ENCODE measurements at places on chromosomes 3 and 15.
A peak's percentile ranks its signal among the peaks of the same experiment; 100 is the strongest.

GRCh38 chr3:162865466-162865865, 1368.9 kb downstream of the OTOL1 start:
- no peak for DNase-seq
- H3K4me1 ChIP-seq: no peaks in the 10 kb centered on the region
- H3K4me3 ChIP-seq: no peak overlapping the region
- H3K27me3 ChIP-seq: no peaks in the 10 kb centered on the region
- no peak overlapping the region for H3K27ac ChIP-seq

GRCh38 chr3:52453496-52454249, at the start of gene TNNC1:
TNNC1 (minus strand) TSS chr3:52454041; CDS start chr3:52454015, 26 bp downstream.
- H3K4me3 ChIP-seq: peak within 1 kb of the TSS; percentile 86
- no peak for DNase-seq
- H3K4me1 ChIP-seq: peaks cover 27% of the 10 kb centered on the region
- H3K27ac ChIP-seq: peak within 1 kb of the TSS; percentile 98
- H3K27me3 ChIP-seq: no peaks in the 10 kb centered on the region

- H3K27me3 ChIP-seq: peaks cover 5% of the 10 kb centered on the region
- H3K4me1 ChIP-seq: no peaks in the 10 kb centered on the region
- no peak overlapping the region for H3K4me3 ChIP-seq
- no peak overlapping the region for H3K27ac ChIP-seq
- no peaks in the 10 kb centered on the region for H3K36me3 ChIP-seq
- no peak for DNase-seq
Observed at GRCh38 chr3:182632077-182632393, 161.3 kb upstream of the ATP11B start.

DNA sequence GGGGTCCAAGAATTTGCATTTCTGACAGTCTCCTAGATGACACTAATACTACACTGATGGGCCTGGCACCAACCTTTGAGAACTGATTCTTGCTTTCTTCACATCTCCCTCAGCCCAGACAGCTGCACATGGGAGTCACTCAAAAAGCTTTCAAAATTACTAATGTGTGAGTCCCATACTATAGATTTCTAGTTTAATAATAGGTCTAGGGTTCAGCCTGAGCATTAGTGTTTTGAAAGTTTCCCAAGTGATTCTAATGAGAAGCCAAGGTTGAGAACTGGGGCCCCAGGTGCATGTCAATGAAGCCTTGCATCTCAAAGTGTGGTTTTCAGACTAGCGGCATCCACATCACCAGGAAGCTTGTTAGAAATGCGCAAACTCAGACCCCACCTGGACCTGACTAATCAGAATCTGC, 159.9 kb upstream of the CMC1 start:
- no peak overlapping the region for H3K4me3 ChIP-seq
- H3K27ac ChIP-seq: no peak overlapping the region
- no peaks in the 10 kb centered on the region for H3K36me3 ChIP-seq
- no peaks in the 10 kb centered on the region for H3K27me3 ChIP-seq
- no peaks in the 10 kb centered on the region for H3K4me1 ChIP-seq

- no peaks in the 10 kb centered on the region for H3K27me3 ChIP-seq
- no peak for DNase-seq
- no peak overlapping the region for H3K27ac ChIP-seq
- no peak overlapping the region for H3K4me3 ChIP-seq
- H3K4me1 ChIP-seq: peaks cover 28% of the 10 kb centered on the region
Observed at GRCh38 chr3:53039376-53039752, 6.5 kb downstream of the SFMBT1 start.

DNA sequence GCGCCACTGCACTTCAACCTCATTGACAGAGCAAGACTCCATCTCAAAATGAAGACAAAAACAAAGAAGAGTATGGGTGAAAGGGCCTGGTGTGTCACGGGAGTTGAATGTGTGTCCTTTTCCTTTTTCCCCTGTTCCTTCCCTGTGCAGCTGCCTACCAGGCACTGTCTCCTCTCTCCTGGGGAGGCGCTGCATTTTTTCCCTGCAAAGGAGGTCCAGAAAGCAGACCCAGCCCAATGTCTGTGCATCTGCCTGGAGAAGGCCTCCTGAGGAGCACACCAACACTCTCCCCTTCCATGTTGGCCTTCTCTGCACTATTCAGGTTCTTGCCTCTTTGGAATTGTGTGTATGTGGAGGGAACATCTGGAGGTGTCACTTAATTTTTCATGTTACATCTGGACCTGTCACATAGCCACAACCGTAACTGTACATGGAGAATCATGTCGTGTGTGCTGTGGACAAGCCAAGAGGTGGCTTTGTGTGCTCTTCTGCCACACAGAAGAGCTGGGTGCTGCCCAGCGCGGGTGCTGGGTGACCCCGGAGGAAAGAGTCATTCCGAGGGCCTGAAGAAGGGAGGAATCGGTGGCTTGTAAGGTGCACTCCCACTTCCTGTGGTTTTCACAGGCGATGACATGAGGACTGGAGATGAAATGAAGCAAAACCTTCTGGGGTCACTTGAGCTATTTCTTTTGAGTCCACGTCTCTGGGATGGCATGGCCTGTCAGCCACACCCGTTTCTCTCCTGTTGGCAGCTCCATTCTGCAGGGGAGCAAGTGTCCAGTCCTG, 46.5 kb upstream of the CGNL1 start:
- no peaks in the 10 kb centered on the region for H3K36me3 ChIP-seq
- H3K4me1 ChIP-seq: peaks cover 13% of the 10 kb centered on the region
- no peak for DNase-seq
- H3K27me3 ChIP-seq: peaks cover 6% of the 10 kb centered on the region

- H3K4me1 ChIP-seq: no peaks in the 10 kb centered on the region
- no peaks in the 10 kb centered on the region for H3K27me3 ChIP-seq
- no peaks in the 10 kb centered on the region for H3K36me3 ChIP-seq
Observed at GRCh38 chr3:141864281-141864970, 12.0 kb upstream of the ATP1B3 start.

DNA sequence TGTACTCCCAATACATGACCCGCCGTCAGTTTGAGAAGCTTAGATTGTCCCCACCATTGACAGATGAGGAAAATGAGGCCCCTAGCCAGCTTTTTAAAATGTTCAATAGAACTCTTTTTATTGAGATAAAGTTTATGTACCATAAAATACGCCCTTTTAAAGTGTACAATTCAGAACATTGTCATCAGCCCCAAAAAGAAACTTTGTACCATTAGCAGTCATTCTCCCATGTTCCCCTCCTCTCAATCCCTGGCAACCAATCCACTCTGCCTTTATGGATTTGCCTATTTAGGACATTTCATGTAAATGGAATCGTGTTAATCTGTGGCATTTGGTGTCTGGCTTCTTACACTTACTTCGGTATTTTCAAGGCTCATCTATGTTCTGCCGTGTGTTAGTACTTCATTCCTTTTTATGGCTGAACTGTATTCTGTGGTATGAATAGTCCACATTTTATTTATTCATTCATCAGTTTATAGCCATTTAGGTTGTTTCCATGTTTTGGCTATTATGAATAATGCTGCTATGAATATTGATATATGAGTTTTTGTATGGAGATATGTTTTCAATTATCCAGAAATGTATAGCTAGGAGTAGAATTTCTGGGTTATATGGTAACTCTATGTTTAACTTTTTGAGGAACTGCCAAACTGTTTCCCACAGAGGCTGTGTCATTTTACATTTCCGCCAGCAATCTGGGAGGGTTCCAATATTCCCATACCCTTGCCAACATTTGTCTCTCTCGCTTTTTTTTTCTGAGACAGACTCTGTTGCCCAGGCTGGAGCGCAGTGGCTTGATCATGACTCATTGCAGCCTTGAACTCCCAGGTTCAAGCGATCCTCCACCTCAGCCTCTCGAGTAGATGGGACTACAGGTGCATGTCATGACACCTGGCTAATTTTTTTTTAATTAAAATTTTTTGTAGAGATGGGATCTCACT, 15.3 kb upstream of the PTPN23 start:
- H3K27ac ChIP-seq: peak overlapping the region; percentile 32
- no peak overlapping the region for H3K4me3 ChIP-seq

- peaks cover 33% of the 10 kb centered on the region for H3K27me3 ChIP-seq
- H3K4me1 ChIP-seq: peaks cover 7% of the 10 kb centered on the region
- H3K27ac ChIP-seq: no peak overlapping the region
- no peak overlapping the region for H3K4me3 ChIP-seq
- H3K36me3 ChIP-seq: no peaks in the 10 kb centered on the region
Observed at GRCh38 chr3:170605490-170605889, 19.6 kb upstream of the SLC7A14 start.

DNA sequence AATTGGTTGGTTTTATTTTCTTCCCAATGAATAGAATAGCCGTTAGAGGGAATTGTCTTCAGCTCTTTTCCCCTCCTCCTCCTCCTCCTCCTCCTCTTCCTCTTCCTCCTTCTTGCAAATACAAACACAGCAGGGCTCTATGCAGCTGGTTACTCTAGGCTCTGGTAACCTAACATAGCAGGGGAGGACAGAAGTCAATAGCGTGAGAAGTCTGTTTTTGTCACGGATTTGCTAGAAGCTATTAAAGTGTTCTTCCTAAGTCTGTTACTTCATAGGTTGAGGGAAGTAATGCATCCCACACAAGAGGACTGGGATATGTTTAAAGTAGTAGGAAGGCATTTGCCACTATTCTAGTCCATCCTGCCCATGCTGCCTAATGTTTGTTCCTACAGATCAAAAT, 374.7 kb upstream of the TPRG1 start:
- peaks cover 23% of the 10 kb centered on the region for H3K4me1 ChIP-seq

GRCh38 chr3:111590143-111590491, 5.0 kb downstream of the ZBED2 start:
- H3K27ac ChIP-seq: no peak overlapping the region
- H3K4me3 ChIP-seq: no peak overlapping the region
- DNase-seq: no peak
- no peaks in the 10 kb centered on the region for H3K27me3 ChIP-seq

GRCh38 chr3:179541094-179541493, 21.6 kb upstream of the ACTL6A start:
- H3K4me3 ChIP-seq: no peak overlapping the region
- no peak overlapping the region for H3K27ac ChIP-seq
- H3K36me3 ChIP-seq: no peaks in the 10 kb centered on the region

DNA sequence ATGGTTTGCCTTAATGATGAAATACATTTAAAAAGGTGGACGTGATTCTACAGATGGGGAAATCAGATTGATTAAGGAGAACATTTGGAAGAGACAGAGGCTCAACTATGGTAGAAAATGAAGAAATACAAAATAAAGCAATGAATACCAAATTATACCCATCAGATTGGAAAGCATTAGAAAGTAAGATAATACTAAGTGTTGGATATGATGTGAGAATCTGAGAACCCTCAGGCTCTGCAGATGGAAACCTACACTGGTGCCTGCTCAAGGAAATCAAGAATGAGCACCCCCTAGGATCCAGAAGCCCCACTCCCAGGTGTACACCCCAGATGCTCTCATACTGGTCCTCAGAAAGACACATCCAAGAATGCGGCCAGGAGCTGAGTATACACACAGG, 4.6 kb downstream of the FAM174B start:
- no peak for DNase-seq
- peaks cover 2% of the 10 kb centered on the region for H3K4me1 ChIP-seq
- H3K27me3 ChIP-seq: peaks cover 31% of the 10 kb centered on the region
- no peak overlapping the region for H3K27ac ChIP-seq
- no peaks in the 10 kb centered on the region for H3K36me3 ChIP-seq

DNA sequence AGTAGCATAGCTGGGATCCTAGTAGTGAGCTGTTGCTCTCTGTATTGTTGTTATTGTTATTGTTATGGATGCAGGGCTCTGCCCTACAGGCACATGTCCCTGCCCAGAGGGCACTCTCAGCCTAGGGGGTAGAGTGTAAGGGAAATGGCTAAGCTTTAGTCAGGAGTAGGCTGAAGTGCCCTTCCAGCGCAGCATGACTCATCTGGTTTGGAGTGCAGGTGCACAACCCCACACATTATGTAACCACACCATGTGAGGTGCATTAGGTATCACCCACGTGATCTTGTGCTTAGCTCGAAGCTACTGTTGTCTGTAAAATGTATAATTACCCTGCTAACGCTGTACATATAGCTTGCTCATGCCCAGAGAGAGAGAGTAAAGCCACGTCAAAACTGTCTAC, 48.3 kb upstream of the TIPARP start:
- H3K4me3 ChIP-seq: no peak overlapping the region
- no peaks in the 10 kb centered on the region for H3K36me3 ChIP-seq
- H3K27me3 ChIP-seq: peaks cover 2% of the 10 kb centered on the region

DNA sequence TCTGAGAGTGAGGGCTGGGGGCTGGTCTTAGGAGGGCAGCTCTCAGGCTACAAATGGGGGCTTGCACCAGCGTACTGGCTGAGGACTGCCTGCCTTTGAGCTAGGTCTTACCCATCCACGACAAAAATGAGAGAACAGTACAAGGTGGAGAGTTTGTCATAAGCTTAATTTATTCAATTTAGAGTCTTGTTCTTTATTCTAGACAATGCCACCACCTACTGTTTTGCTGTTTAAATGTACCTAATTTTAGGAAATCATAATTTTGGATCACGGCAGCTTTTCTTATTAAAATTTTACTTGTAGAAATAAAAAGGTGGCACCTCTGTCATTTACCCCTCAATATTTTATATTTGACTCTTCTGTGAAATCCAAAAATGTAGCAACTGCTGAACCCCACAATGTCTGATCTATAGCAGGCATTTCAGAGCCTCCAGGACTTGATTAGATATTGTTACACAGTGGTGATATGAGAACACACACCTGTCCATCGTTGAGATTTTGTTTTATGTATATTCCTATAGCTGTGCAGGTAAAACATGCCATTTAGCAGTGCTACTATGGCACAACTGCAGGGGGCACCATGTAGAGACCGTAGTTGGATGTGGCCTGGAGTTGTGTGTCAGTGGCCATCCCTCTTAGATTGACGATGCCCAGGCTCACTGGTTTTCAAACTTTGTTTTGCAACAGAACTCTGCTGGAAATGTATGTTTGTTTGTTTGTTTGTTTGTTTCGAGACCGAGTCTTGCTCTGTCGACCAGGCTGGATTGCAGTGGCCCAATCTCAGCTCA, 88.6 kb downstream of the SLCO3A1 start:
- H3K27me3 ChIP-seq: peaks cover 28% of the 10 kb centered on the region
- H3K27ac ChIP-seq: no peak overlapping the region
- H3K4me1 ChIP-seq: peaks cover 25% of the 10 kb centered on the region
- H3K4me3 ChIP-seq: no peak overlapping the region
- DNase-seq: no peak

- DNase-seq: no peak
- H3K27me3 ChIP-seq: peaks cover 15% of the 10 kb centered on the region
- no peak overlapping the region for H3K4me3 ChIP-seq
- H3K36me3 ChIP-seq: peaks cover 6% of the 10 kb centered on the region
- peaks cover 37% of the 10 kb centered on the region for H3K4me1 ChIP-seq
Observed at GRCh38 chr15:70532531-70533186, 230.7 kb downstream of the UACA start.

- H3K27me3 ChIP-seq: no peaks in the 10 kb centered on the region
- peak overlapping the region; percentile 8 for H3K4me3 ChIP-seq
- H3K4me1 ChIP-seq: peaks cover 21% of the 10 kb centered on the region
- no peak for DNase-seq
Observed at GRCh38 chr3:143786219-143787191, 61.8 kb downstream of the SLC9A9 start.

DNA sequence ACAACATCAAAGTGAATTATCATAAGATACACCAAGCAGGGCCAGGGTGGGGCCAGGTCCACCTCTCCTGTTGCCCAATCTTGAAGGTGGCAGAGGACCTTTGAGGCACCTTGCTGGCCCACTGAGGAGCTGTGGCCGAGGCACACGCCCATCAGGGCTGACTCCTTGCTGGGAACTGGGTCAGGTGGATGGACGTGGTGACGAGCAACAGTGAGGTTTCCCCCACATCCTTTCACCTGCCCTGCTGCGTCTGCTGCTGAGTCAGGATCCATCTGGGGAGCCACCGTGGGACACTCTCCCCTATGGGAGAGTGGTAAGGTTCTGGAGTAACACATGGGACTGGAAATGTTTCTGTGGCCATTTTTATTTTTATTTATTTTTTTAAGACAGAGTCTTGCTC, 17.3 kb upstream of the FURIN start:
- peak overlapping the region; percentile 77 for H3K27ac ChIP-seq
- H3K27me3 ChIP-seq: no peaks in the 10 kb centered on the region
- H3K4me1 ChIP-seq: peaks cover 65% of the 10 kb centered on the region
- peaks cover 8% of the 10 kb centered on the region for H3K36me3 ChIP-seq
- no peak overlapping the region for H3K4me3 ChIP-seq
